ENCODE measurements at places on chromosomes 7 and 10. TPM values are rescaled to one million over a fixed set of nuclear protein-coding genes. Genes with fewer than 3 reads are reported as not detected.

The CTAGE8 gene
- total RNA-seq = not detected

The LIPF gene
- not detected for total RNA-seq

The ZNF862 gene
- 16.4 TPM for total RNA-seq

The CPN1 gene
- total RNA-seq = not detected

The DIP2C gene
- 16.0 TPM for total RNA-seq

The GPER1 gene
- 24.7 TPM for total RNA-seq

Measured in upper lobe of left lung (tissue), 6 donors.